AG08396 (cell line): ENCODE measurements at places on chromosomes 7 and 10.

DNA sequence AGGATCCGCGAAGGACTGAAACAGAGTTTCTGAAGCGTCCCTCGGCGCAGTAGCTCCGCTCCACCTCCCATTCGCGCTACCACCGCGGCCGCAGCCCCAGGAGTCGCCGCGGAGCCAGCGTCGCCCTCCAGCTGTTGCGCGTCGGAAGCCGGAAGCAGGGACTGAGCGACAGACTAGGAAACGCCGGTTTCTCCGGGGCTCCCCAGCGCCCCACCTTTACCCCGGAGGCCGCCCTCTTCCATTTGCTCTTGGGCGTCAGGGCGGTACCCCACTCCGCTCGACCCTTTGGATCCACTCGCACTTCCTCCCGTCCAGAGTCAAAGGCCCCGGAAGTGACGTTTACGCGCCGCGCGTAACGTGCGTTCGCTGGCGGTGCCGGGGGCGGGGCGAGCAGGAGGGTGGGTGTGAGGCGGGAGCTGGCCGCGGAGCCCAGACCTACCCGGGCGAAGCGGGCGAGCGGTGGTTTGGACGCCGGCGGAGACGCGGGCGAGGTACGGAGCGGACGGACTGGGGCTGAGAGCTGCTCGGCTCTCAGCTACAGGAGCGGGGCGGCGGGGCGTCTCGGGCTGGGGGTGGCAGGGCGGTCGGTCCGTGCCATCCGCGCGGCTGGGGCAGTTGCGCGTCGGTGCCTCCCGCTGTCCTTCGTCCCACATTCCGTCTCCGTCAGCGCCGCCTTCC is at the start of gene RABGEF1:
TSS of gene RABGEF1 (plus strand) at position 432 of the 678 bp plus-strand sequence. CDS start 31,167 bp downstream, outside the sequence.
- peak; percentile 97 for DNase-seq

GRCh38 chr7:140196361-140197217 is 19.8 kb upstream of the KDM7A start:
- peak; percentile 19 for DNase-seq

GRCh38 chr7:82442492-82443035 is 1.0 kb downstream of the CACNA2D1 start:
- peak; percentile 34 for DNase-seq

- no peak for DNase-seq
These were observed 11.3 kb downstream of the GDF2 start for GRCh38 chr10:47333532-47333931.

GRCh38 chr10:34522546-34522945 is 292.6 kb downstream of the PARD3 start:
- peak; percentile 8 for DNase-seq

- no peak for DNase-seq
These were observed 74.9 kb upstream of the NRBF2 start for GRCh38 chr10:63058236-63058635.

DNA sequence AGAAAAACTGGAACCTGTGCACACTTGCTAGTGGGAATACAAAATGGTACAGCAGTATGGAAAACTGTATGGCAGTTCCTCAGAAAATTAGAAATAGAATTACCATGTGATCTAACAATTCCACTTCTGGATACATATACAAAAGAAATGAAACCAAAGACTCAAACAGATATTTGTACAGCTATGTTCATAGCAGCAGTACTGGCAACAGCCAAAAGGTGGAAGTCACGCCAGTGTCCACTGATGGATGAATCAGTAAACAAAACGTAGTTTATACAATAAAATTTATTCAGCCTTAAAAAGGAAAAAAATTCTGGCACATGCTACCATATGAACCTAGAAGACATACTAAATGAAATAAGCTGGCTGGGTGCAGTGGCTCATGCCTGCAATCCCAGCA is 23.0 kb downstream of the IDE start:
- DNase-seq: no peak

DNA sequence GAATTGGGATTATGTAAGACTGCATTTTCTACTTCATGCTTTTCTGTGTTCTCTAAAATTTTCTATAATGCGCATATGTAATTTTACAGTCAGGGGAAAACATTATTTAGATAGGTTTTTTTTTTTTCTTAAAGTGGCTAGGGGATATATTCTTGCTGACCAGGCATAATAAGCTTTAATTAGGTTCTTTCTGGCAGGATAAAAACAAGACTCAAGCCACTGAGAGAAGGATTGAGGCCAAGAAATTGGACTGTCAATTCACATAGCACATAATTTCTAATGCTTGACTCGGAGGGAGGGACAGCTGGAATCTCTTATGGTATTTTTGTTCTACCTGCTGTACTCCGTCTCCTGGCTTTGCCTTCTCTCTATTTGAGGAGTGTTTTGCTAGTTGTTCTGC is 119.8 kb upstream of the NPVF start:
- DNase-seq: no peak

GRCh38 chr7:68381731-68382130 is 1216.5 kb upstream of the AUTS2 start:
- DNase-seq: no peak

DNA sequence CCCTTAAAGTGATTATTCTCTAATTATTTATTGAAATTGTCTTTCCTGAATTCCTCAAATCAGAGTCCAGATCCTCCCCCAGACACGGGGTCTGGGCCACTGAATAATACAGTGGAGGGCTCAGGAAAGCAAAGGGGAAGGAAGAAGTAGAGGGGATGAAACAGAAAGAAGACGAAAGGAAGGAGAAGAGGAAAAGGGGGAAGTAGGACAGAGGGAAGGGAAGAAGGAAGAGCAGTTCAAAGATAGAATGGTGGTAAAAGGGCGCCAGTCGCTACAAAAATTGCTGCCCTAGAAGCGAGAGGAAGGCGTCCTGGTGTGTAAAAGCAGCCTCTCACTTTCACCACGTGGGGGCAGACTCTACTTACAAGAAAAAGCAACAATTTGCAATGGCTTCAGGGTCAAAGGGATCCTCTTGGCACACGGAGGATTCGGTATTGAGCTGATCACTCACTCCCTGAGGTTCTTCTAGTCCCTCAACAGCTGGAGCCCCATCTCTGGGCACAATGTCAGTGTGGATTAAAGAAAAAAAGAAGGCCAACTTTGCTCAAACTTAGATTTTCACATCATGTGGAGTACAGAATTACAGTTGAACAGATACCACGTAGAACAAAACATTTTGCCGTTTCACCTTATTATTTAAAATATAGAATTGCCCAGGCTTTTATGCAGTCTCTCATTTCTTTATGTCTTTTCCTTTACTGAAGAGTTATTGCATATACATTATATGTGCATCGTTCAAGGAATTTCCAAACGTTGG is 31.4 kb upstream of the NPVF start:
- peak; percentile 70 for DNase-seq

GRCh38 chr7:126720232-126720631 is 532.5 kb downstream of the GRM8 start:
- DNase-seq: no peak

DNA sequence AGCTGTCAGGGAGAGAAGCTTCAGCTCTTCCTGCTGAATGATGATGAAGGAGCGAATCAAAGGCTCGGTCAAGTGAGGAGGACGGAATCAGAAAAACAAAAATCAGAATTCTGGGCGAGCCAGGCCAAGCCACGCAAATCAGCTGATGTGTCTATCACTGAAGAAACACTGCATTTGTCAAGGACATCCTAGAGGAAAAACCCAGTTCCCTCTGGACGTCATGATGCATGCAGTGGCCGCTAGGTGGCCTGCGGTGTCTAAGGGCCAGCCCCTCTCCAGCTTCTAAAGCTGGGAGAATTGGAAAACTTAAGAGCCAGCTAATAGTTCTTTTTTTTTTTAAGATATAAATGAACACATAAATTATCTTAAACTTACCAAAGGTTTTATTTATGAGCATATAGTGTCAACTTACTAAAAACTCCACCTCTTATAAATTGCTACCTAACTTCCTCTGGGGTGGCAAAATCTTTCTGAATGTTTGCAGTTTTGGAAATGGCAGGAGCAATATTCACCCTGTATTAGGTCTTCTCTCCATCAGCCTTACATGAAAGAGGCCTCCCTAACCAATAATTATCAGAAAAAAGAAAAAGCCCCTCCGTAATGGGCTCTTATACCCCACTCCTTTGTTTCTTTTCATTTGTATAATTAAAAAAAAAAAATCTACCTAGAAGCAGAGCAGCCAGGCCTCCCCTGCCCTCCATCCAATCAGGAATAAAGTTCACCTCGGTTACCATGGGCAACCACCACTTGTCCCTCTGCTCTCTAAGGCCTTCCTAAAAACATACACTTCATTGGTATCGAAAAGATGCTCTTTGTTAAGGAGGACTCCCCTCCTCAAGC is 186.8 kb downstream of the USP6NL start:
- DNase-seq: peak; percentile 75

- DNase-seq: no peak
These were observed 90.6 kb upstream of the SKAP2 start for GRCh38 chr7:26954951-26955350.

- no peak for DNase-seq
These were observed 118.7 kb downstream of the RALA start for GRCh38 chr7:39741942-39742623.

GRCh38 chr10:119655566-119656001 is 4.4 kb downstream of the BAG3 start:
- peak; percentile 55 for DNase-seq

GRCh38 chr7:79244482-79244881 is 209.0 kb downstream of the MAGI2 start:
- no peak for DNase-seq

DNA sequence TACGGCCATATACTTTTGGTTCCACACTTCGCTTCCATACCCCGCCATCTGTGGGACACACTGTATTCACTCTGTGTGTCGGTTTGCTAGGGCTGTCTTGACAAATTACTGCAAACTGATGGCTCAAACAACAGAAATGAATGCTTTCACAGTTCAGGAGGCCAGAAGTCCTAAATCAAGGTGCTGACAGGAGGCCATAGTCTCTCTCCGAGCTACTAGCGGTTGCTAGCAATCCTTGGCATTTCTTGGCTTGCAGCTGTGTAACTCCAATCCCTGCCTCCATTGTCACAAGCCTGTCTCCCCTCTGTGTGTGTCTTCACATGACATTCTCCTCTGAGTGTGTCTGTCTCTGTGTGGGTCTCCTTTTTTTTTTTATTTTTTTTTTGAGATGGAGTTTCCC is 28.9 kb upstream of the BMPR1A start:
- no peak for DNase-seq

- DNase-seq: peak; percentile 29
These were observed 82.2 kb upstream of the NAMPT start for GRCh38 chr7:106367018-106367420.

DNA sequence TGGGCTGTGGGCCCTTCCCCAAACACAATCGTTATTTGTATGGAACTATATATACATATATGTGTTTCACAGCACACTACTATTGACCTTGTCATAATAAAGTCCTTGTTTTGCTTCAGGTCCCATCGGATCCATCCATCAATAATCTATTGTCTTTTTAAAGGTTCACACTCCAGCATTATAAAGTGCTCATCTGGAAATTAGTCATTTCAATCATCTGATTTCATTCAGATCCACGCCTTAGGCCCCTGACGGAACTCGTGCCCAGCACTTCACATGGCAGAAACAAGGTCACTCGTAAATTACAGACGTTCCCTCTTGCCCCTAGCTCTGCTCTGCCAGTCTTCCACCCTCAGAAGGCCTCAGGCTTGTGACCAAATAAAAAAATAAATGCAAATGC is 133.1 kb upstream of the PPP2R2D start:
- no peak for DNase-seq

- peak; percentile 16 for DNase-seq
These were observed 107.2 kb upstream of the STEAP1B start for GRCh38 chr7:22607180-22607579.

DNA sequence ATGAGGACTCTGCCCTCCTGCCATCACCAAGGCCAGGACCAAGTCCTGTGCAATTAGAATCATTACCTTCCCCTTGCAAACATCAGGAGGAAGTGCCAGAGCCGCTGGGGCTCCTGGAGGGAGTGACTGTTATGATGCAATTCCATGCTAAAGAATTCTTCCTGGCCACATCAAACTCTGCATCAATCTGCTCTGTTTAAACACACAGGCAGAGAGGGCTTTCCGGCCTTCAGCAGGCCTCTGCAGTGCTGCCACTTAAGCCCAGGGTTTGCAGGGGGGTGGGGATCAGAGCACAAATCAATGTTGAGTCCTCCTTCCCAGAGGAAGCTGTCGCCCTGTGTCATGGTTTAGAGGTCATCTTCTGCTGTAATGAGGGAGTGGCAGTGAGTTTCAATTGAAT is 58.1 kb downstream of the CTBP2 start:
- peak; percentile 47 for DNase-seq

DNA sequence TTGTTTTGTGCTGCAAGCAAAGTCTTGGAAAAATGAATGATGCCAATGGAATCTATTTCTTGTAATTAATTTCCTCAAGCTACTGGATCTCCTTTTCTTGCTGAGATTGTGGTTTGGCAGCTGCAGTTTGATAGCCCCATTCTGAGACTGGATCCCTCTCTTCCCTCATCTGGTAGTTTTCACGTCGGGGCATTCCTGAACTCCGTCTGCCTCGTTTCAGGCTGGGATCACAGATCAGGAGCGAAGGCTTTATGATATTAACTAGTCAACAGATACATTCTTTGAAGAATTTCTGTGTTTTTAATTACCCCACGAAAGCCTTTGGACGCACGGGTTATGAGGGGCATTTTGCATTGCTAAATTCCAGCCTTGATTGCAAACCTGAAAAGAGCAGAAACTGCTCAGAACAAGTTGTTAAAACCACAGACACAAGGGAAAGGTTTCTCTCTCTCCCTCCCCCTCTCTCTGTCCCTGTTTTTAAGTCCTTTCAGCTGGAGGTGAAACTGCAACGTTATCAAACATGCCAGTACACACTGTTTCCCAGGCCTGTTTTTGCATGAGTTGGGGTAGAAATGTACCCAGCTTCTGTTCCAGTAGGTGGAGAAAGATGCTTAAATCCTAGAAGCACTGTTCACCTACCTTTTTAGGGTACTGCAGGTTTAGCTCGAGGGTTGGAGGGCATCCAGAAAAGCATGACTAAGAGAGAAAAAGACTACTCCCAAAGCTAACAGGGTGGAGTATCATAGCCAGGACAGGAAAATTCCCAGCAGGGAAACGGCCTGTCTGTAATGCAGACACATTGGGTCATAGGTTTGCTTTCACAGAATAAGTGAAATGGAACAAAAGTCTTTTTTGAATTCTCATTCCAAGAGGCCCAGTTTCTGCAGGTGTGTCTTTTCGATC is 124.3 kb downstream of the CUX1 start:
- DNase-seq: peak; percentile 47

GRCh38 chr10:62749093-62749683 is 55.3 kb upstream of the ADO start:
- no peak for DNase-seq

DNA sequence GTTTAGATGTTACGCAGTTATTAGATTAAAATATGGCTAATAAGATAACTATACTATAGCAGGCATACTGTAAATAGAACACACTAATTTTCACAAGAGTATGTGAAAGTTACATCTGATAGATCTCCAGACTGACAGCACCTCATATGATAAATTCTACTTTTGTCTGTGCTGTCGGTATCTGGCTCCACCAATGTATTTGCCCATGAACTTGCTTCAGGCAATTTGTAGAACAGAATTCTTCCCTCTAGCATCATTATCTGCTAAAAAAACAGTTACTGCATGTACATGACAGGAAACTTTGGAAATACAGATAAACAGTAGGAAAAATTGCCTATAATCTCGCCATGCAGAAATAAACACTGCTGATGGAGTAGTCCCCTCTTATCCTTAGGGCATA is 137.7 kb downstream of the WNT2 start:
- DNase-seq: no peak

- no peak for DNase-seq
These were observed 500.4 kb downstream of the MAGI2 start for GRCh38 chr7:78953090-78953489.

- DNase-seq: no peak
These were observed 71.9 kb downstream of the MRPL32 start for GRCh38 chr7:43004082-43004481.

- DNase-seq: no peak
These were observed 29.7 kb downstream of the GBX1 start for GRCh38 chr7:151137791-151138152.

- no peak for DNase-seq
These were observed 56.0 kb upstream of the BAIAP2L1 start for GRCh38 chr7:98456866-98457265.
